ENCODE measurements at places on chromosomes 2 and 18.

- no peak for DNase-seq
These were observed 93.4 kb downstream of the DGKD start for GRCh38 chr2:233447506-233448219.

DNA sequence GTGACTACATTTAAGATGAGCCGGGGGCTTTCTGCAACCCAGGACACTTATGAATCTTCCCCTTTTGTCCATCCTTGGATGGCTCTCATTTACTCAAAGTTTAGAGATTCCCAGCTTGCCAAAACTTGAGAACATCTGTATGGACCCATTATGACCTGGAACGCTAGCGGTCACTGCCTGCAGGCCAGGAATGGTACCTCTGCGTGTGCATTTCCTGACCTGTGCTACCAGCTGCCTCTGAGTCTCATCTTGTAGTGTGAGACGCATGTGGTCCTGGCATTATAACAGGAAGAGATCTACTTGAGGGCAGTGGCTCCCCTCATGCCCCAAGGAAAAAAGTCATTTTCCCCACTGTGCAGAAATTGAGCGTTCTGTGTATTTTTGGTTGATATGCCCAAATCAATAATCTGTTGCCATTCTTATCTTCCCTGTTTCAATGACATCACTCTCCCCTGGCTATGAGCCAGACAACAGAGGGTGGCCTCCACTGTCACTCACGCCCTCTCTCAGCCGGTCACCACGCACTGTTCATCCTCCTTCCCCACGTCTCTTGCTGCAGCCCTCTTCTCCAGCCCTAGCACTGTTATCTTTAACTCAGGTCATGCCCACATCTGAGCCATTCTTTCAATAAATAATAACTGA lies 28.5 kb upstream of the NPAS2 start:
- DNase-seq: no peak

GRCh38 chr18:38520786-38521185 lies 955.2 kb upstream of the CELF4 start:
- DNase-seq: no peak

GRCh38 chr18:68179811-68180210 lies 535.1 kb downstream of the TMX3 start:
- no peak for DNase-seq

DNA sequence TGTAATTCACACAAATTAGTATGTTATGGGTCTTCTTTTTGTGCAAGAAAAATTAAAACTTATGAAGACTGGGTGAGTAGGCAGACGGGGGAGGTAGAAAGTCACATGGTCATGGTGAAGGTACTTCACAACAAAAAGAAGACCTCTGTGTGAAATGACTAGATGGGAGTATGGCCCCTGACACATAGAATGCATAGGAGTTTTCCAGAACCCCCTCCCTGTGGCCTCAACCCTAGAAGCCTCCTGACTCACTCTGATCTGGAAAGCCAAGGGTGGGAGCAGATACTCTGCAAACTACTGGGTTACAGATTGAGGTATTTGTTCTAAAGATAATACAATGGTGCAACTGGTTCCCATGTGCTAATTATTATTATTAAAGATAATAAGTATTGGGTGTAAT lies 23.2 kb downstream of the SATB2 start:
- no peak for DNase-seq

DNA sequence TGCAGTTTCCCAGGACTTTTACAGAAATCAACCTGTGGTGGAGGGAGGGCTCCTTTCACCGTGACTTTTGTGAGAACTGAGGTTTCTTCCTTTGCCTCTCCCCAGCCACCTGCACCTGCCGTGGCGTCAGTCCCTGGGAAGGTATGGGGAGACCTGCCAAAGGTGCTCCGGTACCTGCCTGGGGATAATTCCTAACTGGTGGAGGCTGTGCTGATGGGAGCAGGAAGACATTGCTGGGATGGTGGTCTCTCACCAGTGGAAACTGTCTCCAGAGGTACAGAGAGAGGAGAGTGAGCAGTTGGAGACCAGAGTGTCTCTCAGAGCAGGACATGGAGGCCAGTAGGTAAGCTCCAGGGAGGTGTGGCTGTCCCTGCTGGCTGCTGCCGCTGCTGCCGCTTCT lies 52.6 kb downstream of the CIB4 start:
- no peak for DNase-seq

- DNase-seq: no peak
These were observed 344.6 kb upstream of the ACVR2A start for GRCh38 chr2:147500229-147500628.

- no peak for DNase-seq
These were observed 171.9 kb downstream of the AGAP1 start for GRCh38 chr2:235665661-235666212.

GRCh38 chr2:234415706-234416105 lies 81.2 kb downstream of the ARL4C start:
- DNase-seq: no peak

DNA sequence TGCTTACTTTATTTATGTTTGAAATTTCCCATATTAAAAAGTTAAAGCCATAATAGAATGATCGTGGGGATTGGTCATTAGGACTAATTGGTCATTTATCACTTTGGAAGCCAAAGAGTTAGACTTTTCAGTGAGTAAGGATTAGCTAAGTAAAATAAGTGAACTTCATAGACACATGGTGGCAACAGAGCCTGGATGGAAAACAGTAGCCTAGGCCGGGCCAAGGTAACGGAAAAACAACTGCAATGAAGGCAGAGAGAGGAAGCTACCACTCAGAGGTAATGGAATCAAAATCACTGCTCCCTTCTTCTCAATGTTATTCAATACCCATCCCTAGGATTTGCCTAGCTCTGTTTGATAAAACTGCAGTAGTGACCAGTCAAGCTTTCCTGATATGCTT lies 4.1 kb upstream of the GCG start:
- no peak for DNase-seq

- no peak for DNase-seq
These were observed 155.9 kb downstream of the FSHR start for GRCh38 chr2:48998449-48998848.

- no peak for DNase-seq
These were observed at the start of gene APOB for GRCh38 chr2:21043744-21044532. TSS of gene APOB (minus strand) at chr2:21044073. CDS start at chr2:21043945, 128 bp downstream.

DNA sequence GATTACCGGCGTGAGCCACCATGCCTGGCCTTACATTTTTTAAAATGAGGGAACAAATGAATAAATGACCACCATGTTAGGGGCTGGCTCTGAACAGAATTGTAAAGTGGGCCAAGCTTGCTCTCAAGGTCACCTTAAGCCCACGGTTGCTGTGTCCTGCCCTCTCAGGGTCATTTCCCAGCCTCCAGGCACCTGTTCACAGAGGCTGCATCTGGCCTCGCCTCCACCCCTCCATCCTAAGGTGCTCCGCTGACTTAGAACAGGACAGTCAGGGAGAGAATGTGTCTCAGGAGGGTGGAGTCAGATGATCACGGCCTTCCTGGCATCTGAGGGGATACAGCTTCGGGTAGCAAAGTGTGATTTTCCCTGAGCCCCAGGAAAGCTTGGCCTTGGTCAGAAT lies 7.3 kb downstream of the SFTPB start:
- no peak for DNase-seq

DNA sequence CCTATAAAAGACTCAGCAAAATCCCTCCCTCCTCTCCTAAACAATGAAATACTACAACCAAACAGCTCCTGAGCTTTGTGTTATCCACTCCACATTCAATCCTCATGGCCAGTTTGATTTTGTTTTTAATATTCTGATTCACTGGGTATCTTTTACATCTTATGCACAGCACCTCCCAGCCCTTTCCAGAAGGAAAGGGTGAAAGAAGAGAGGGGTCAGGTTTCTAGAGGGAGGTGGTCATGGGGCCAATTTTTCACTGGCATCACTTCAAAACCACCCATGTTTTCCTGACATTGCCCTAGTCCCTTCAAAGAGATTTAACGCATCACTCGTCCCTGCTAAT lies 315.6 kb downstream of the LPIN1 start:
- DNase-seq: no peak

- DNase-seq: no peak
These were observed 246.3 kb downstream of the IRS1 start for GRCh38 chr2:226553333-226553732.

DNA sequence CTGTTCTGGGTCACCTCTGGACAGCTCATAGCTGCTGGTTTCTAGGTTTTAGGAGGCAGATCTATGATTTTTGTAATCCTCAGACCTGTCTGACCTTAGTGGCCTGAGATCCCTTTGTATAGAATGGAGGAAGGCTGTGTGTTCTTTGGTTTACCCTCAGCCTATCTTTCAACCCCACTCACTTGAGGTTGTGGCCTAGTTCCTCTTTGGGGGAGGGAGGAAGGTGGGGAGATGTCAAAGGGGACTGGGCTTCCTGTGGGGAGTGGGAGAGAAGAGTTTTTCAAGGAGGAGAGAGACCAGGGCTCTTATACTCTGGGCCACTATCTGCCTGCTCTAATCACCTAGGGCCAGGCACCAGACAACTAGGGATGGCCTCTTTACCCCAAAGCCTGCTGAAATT lies 28.5 kb downstream of the SEMA4F start:
- no peak for DNase-seq

DNA sequence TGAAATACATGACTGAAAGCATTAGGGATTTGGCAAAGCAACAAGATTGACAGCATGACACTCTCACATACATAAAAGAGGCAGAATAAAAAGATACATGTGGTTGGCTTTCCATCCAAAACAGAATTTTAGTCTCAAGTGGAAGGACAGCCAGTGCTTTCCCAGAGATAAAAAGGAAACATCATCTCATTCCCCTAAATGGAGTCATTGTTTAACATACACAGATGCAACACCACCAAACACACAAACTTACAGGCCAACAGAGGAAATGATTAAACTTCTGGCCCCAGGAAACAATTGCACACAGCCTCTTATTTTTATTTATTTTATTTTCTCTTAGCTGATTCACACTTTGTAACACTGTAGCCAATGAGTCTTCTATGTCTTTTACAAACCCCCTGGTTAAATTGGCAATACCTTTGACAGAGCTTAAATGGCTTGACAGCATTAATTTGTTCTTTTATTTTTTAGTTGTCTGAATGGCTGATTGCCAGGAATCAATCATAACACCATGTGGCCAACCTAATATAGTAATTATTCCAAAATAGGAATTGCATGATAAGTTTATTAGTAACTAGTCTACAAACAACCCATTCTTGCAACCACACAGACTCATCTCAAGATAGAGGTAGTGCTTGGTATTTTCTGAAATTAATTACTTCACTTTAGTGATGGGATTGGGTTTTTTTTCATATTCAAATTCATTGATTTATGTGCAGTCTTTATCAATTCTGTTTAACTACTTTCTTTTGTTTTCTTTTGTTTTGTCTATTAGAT lies 190.5 kb downstream of the RND3 start:
- peak; percentile 39 for DNase-seq

GRCh38 chr18:79429785-79430281 lies 34.1 kb downstream of the NFATC1 start:
- DNase-seq: no peak

DNA sequence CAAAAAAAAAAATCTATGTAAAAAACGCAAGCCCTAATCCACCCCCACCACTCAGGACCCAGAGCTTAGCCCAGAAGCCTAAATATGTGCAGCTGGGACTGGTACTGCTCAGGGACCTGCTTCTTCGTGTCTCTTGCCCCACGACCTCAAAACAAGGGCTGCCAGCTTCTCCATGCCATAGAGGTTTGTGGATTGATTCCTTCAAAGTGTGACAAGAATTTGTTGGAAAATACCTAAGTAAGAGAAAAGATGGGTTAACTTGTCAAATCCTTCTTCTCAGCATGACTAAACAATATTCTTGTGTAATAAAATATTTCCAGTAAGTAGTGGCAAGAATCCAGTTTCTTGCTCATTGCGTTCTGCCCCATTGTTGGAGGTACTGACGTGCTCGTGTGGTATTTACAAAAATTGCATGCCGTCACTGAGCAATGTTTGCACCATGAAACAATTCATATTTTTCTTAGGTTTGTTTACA lies 825 bp upstream of the SCYGR1 start:
- peak; percentile 84 for DNase-seq

DNA sequence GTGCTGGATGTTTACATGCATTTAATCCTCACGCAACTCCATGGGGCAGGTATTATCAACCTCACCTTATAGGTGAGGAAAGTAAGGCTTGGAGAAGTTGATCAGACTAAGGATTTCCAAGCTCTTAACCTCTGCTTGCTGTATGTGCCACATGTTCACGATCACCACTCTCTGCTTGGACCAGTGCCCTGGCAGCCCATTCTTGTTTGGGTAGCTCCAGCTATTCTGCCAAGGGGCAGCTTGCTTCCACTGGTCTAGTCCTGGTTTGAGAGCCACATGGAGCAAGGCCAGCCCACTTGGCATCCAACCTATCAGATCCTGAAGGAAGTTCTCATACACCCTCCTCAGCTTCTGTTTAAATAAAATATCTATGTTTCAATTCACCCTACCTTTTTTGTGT lies 14.3 kb downstream of the PLB1 start:
- DNase-seq: no peak

DNA sequence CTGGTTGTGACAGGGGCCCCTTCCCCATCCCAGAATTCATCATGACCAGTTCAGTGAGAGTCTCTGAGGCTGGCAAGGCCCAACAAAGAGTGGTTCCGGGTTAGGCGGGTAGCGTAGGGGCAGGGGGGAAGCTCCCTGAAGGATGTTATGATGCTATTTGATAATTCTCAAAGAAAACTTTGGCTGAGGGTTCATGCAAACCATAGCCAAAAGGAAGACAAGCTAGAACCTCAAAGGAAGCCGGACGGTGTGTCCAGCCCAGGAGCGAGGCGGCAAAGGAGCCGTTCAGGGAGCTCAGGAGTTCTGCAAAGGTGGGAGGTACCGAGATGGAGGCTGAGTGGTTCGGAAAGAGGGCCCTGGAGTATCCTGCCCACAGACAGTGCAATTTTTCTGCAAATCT lies 226.8 kb upstream of the RAB6C start:
- no peak for DNase-seq

- no peak for DNase-seq
These were observed 57.5 kb upstream of the TMEM178A start for GRCh38 chr2:39608263-39608575.

- no peak for DNase-seq
These were observed 54.0 kb downstream of the ATOH8 start for GRCh38 chr2:85807756-85808155.

DNA sequence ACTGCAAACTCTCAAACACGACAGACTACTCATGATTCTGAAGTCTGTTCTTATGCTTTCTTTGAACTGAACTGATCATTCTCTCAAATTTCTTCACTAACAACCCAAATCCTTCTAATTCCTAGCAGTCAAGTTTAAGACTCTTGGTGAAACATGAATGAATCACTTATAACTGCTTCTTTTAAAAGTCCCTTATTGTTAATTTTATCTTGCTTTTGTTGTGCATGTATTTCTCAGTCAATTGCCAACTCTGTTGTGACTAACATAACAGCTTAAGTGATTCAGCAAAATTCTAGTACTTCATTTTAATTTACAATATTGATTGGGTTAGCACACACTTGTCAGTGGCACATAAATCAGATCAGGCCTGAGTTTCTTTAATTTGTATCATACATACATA lies 357.0 kb upstream of the FSIP2 start:
- no peak for DNase-seq

- DNase-seq: no peak
These were observed 116.6 kb downstream of the ACTR3 start for GRCh38 chr2:114006460-114006859.

GRCh38 chr18:12686100-12686499 lies 16.4 kb downstream of the CEP76 start:
- DNase-seq: peak; percentile 13

All from fibroblast of skin of back (primary cell).